ENCODE measurements at places on chromosomes 6 and 20.

DNA sequence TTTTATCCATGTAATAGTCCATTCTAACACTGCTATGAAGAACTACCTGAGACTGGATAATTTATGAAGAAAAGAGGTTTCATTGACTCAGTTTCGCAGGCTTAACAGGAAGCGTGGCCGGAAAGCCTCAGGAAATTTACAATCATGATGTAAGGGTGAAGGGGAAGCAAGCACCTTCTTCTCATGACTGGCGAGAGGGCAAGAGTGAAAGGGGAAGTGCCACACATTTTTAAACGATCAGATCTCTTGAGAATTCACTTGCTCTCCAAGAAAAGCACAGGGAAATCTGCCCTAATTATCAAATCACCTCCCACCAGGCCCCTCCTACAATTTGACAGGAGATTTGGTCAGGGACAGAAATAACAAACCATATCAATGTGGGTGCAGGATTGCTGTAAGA, 859.7 kb downstream of the EPHA7 start:
- no peak for DNase-seq

DNA sequence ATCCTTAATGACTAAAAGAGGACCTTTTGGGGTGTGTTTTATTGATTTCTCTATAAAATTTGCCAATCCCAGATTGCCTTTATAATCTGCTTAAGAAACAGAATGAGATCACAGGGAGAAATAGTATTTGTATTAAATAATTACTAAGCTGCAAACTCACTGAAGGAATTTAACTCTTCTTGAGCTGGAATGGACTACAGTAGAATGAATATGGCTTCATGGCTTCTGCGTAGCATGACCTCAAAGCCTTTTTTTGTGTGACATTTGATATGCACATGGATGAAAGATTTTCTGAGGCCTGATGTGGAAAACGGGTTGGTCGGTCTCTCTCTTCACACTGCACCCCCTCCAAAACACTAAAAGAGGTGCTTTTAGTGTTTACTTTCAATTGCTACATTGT, 115.9 kb downstream of the QKI start:
- DNase-seq = no peak

DNA sequence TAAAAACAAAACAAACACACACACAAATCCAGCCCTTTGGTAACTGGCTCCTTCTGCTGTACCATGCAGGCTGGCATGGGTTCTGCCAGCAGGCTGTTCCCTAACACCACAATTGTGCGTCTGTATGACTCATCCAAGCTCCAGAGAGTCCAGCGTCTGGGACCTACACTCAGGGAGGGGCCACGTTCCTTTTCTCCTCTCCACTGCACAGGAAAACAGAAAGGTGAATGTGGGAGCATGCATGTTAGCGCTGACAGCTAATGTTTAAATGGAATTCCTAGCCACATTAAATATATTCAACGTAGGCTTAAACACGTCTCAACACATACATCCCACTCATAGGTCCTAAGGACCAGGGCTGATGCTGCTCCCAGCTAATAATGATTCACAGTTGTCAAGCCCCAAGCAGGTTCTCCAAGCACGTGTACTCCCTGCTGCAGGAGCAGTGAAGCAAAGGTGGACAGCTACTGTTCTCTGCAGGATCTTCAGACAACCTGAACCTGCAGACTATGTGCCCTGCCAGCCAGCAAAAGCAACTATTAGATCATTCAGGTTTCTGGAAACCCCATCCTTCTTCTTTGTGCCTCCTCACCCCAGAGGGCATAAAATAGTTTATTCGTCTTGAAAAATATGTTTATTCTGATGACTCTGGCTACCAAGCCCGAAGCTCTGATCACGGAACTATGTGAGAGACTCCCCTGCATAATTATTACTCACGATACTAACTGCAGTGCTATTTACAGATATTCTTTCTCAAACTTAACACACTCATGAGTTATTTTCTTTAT, 20.9 kb downstream of the MAP1LC3A start:
- DNase-seq = peak; percentile 82

DNA sequence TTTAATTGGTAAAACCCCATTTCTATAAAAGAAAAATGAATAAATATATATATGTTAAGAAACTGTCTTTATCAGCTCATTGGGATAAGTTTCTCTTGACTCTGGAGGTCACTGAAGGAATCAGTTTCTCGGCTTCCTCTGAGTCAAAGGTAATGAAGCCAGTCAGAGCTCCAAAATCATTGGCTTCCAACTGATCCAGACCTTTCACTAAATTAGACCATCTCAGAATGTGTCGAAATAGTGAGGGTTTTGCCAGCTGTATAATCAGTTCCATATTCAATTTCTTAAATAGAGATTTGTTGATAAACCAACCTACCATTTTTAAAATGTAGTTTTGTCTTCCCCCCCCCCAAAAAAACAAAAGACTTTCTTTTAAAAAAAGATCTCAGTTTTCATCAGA, 60.5 kb upstream of the SRSF6 start:
- no peak for DNase-seq

- no peak for DNase-seq
Measured at GRCh38 chr6:45432977-45433376, 55.2 kb upstream of the SUPT3H start.

Measured in lower leg skin (tissue), 4 donors.